ENCODE measurements at places on chromosomes 1 and 21. TPM values are rescaled to one million over a fixed set of nuclear protein-coding genes. Genes with fewer than 3 reads are reported as not detected.

Gene C1orf35
- total RNA-seq = 7.3 TPM

Gene PADI2
- total RNA-seq = not detected

Gene LDLRAD2
- total RNA-seq = not detected

Gene IL19
- total RNA-seq = not detected

Gene BARHL2
- not detected for total RNA-seq

Gene ATP6V1G3
- not detected for total RNA-seq

Gene FCER1A
- not detected for total RNA-seq

Gene CLDN8
- not detected for total RNA-seq

Gene CFAP141
- not detected for total RNA-seq

Gene PANK4
- 32.0 TPM for total RNA-seq

Gene CTSK
- 327 TPM for total RNA-seq

Gene OR2T2
- total RNA-seq = not detected

Gene HP1BP3
- 219 TPM for total RNA-seq

Gene CD53
- total RNA-seq = not detected

Gene REG4
- total RNA-seq = not detected

Gene OR14K1
- not detected for total RNA-seq

Gene NEGR1
- 0.33 TPM for total RNA-seq

Gene RXFP4
- not detected for total RNA-seq

Gene OLIG2
- total RNA-seq = not detected

Gene HMGCS2
- total RNA-seq = not detected

Gene CHTOP
- 44.0 TPM for total RNA-seq

Gene PGBD2
- total RNA-seq = 4.7 TPM

Gene TEKT2
- not detected for total RNA-seq

Gene HES3
- not detected for total RNA-seq

Gene HES2
- total RNA-seq = not detected

Gene NBL1
- 25.8 TPM for total RNA-seq

Gene LCE2A
- not detected for total RNA-seq

Gene CYP4X1
- total RNA-seq = not detected

Gene ST6GALNAC3
- total RNA-seq = 50.0 TPM

Gene INSRR
- total RNA-seq = not detected

Gene MYOG
- total RNA-seq = not detected

Gene KCNJ6
- total RNA-seq = not detected

Gene SLC25A34
- 2.9 TPM for total RNA-seq

All from melanocyte of skin (primary cell).